Right atrium auricular region (tissue), 2 donors: ENCODE measurements at places on chromosomes 16 and 17.

DNA sequence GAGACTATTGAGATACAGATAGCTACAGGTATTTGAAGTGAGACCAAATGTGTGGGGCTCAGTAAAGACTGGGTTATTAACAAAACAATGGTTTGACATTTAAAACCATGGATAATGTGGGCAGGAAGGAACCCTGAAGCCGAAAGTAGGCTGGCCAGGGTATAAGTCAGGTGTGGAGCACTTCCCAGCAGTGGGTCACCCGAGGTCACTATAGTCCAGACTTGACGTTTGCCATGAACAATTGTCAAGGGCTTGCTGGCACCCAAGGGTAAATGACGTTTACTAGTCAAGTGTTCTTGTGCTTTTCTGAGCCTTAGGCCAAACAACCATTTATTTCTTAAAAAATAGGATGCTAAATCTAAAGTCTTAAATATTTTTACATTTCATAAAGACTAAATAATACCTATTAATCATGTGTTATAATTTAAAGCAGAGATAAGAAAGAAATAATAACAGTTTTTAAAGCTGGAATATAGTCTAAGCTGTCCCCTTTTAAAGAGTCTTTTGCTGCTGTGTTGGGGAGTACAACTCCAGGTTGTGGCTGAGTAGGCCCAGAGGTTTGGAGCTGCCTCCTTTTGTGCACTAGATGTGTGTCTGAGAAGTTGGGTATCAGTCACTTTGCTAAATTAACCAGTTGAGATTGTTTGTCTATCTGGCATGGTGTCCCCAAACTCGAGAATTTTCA is 15.7 kb downstream of the ALDH3A2 start:
- DNase-seq = no peak

- peak; percentile 58 for DNase-seq
Measured at GRCh38 chr17:83055911-83056582, 23.4 kb upstream of the METRNL start.

DNA sequence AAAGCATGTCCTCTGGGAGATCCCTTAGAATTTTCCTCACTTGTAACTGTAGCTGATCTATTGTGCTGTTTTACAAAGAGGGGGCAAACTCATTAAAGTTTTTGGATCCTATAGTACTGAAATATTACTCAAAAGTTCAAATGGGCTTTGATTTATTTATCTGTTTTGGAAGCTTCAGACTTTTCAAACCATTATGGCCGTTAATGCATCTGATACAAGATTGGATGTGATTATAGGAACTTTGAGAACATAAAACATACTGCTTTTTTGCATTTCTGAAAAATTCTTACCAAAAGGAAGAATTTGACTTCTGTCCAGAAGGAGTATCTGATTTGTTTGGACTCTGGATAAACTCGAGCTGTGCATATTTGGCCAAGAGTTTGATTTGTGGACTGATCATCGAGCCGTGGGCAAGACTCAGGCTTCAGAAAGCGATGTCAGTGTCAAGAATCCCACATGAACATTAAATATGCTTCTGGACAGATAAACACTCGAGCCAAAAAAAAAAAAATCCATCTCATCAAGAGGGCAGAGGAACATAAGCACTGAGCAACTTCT is 8.2 kb upstream of the MARCHF10 start:
- no peak for DNase-seq

GRCh38 chr17:76253841-76254240 is 11.3 kb upstream of the UBALD2 start:
- DNase-seq = no peak

DNA sequence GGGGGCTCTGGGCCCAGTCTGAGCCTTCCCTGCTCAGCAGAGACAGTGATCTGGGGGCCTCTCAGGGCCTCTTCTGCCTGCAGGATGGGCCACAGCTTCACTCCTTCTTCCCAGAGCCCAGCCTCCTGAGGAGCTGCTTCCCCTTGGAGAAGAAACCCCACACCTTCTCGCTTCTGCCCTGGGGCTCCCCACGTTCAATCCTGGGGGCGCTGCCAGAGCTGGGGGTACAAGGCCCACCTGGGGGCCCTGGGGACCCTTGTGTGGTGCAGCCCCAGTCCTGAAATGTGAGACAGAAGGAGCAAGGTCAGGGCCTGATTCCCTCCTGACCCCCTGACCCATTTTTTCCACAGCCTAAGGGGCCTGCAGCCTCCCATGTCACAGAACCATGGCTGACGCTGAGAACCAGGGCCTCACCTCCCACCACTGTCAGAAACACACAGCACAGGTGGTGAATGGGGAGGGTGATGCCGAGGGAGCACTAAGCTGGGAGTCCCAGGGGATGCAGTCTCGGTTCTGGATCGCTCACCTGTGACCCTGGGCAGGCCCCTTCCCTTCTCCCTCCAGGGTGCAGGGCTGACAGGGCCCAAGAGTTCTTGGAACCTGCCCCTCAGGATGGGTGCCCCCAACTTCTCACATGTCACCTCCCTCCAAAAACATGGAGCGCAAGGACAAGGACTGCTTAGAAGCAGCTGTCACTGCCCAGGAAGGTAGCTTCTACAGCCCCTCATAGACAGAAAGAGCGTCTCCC is 21.6 kb upstream of the MPO start:
- DNase-seq = no peak

DNA sequence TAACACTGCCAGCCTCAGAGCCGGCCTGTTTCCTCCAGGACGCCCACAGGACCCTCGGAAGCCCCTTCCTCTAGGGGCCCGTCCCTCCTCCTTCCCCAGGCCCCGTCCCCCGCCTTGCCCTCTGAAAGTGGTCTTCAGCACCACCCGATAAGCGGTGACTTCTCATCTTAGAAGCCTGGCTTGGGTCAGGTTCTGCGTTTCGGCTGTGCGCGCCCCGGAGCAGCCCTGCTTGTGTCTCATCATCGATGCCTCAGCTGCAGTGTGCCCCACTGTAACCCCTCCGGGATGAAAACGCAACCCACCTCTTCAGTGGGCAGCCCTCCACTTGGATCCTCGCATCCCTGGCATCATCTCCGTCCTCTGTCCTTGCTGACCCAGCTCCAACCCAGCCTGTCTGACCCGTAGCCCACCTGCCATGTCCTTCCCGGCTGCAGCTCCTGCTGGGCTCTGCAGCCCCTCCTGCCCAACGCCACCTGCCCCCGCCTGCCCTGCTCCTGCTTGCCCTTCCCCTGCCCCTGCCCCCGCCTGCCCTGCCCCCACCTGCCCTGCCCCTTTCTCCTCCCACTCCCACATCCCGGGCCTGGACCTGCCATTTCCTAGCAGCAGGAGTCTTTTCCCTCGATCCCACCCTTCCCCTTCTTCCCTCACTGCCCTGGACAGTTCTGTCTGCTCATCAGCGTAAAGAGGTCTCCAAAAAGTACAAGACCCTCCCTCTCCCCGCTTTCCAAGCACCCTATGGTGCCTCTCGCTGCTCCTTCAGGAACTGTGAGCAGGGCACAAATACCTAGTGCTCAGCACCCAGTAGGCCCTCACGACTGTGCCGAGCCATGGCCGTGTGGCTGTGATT is 112.5 kb upstream of the CHMP6 start:
- no peak for DNase-seq

GRCh38 chr16:10501016-10501607 is 79.3 kb downstream of the EMP2 start:
- no peak for DNase-seq

DNA sequence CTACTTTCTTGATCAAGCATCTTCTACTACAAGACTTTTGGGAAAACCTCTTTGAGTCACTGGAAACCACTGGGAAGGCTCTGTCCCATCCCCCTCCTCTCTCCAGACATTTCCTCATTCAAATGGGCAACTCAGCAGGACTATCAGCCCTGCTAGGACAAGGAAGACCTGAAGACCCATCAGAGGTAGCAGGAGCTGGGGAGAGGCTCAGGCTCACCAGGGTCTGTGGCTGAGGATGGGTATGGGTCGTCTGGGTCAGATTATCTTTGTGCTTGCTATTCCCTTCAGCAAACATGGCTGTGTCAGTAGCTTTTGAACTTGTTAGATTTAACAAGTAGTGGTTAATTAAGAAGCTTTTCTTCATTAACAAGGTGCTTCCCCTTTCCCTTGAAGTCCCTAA is 15.0 kb upstream of the NF1 start:
- no peak for DNase-seq

- DNase-seq = no peak
Measured at GRCh38 chr17:2357237-2357636, 19.9 kb downstream of the SGSM2 start.

- no peak for DNase-seq
Measured at GRCh38 chr17:18327093-18327492, 12.0 kb downstream of the SMCR8 start.

- no peak for DNase-seq
Measured at GRCh38 chr17:80545499-80545826, 825 bp downstream of the RPTOR start.

DNA sequence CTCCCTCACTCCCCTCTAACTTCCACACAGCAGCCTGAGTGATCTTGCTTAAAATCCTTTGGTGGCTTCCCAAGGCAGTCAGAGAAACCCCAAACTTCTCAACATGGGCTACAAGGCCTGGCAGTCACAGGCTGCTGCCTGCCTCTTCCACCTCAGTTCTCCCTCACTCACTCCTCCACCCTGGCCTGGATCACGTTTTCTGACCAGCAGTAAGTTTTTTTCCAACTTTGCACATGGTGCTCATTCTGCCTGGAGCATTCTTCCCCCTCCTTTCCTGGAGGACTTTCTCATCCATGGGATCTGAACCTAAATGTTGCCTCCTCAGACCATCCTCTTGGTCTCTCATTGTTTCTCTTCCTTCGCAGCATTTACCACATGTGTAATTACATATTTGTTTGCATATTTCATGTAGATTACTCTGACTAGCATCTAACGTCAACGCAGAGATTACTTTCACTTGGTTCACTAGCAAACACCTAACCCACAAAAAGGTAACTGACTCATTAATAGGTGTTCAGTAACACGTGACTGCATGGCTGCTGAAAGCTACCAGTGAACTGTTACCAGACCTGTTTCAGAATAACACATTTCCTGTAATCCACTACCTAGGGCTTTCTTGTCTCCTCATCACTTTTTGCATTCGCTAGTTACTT is 17.1 kb downstream of the GNA13 start:
- DNase-seq = no peak

DNA sequence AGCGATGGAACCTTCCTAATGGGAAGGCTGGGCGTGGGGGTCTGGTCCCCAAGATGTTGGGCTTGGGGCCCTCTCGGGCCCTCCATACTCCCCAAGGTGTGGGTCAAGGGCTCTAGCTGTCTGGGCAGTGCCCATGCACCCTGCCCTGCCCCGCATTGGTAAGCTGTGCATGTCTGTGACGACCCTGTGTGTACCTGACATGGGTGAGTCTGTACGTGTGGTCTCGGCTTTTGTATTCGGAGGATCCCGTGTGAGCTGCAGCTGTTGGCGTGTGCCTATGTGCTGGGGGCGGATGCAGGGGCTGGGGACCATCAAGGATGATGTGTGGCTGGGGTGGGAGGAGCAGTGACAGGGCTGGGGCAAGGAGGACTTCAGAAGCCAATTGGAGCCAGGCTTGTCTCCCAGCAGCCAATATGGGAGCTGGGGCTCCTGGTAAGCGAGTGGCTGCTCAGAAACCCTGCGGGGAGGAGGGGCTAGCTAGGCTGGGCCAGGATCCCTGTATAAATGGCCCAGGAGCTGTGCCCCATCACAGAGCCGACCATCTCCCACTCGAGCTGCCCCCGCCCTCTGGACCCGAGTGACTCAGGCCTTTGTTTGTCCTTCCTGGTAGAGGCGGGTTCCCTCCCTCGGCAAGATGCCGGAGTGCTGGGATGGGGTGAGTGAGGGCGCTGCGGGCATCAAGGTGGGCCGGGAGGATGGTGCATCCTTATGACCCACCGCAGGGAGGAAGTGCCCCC is at the start of gene NDRG4:
Gene NDRG4, plus strand, starts transcription at position 529 of the 737 bp plus-strand sequence. Its CDS starts 106 bp downstream, at position 635.
- no peak for DNase-seq

DNA sequence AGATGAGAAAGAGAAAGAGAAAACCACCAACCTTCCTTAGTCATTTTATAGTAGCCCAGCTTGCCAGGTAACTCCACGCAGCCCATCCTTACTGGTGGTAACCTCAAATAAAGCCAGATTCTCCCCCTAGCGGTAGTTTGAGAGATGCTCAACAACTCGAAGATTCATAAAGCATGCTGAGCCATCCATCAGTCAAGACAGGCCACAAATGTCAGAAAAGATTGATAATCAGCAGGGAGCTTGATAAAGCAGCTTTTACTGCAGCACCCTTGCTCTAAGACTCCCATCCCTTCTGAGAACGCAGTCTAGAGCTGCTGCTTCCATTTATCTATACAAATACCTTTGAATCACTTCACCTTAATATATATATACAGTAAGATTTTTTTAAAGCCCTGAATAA is 451.5 kb upstream of the HSBP1 start:
- no peak for DNase-seq

GRCh38 chr17:14245629-14246028 is 9.0 kb upstream of the CDRT15 start:
- no peak for DNase-seq

DNA sequence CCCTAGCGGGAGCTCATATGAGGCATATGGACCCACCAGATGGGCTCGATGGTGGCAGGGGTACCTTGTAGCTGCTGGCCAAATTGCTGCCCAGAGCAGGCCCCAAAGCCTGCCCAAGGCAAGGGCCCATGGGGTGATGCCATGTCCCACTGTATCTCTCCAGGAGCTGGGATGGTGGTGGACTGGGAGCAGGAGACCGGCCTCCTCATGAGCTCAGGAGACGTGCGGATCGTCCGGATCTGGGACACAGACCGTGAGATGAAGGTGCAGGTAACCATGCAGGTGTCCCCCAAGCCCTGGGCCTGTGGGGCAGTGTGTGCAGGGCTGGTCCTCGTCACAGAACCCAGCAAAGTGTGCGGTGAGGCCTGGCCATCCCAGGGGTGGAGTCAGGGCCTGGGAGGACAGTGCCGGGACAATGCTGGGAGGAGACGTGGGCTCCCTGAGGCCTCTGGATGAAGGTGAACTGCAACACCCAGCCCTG is 34.1 kb upstream of the CHMP6 start:
- no peak for DNase-seq

DNA sequence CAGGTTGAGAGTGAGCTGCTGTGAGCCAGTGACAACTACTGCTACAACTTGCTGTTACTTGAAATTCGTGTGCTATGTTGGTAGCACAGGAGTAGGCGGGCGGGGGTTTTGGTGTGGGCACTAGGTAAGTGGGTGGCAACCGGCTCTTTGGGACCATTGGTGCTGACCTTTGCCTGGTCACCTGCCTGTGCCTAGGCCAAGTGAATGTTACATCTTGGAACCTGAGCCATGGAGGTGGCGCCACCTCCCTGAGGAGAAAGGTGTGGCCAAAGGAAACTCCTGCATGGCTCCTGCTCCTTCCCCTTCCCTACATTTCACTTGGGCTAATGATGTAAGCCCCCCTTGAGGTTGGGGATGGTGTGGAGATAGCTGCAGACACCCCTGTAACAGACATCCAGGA is 25.4 kb upstream of the ARHGAP23 start:
- no peak for DNase-seq

DNA sequence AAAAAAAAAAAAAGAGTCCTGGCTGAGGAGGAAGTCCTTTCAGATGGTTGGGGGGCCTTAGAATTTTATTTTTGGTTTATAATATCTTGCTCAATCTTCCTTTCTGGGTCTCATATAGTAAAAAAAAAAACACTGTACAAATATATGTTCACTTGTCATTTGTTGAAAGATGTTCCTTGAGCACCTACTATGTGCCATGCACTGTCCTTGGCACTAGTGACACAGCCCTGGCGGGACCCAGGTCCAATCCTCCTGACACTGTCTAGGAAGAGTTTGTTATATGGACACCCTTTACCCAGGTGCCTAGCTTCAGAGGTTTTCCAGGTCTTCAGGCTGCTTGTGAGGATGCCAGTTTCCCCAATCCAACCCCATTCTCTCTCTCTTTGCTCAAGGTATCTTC is 2.0 kb downstream of the CHST4 start:
- no peak for DNase-seq

- no peak for DNase-seq
Measured at GRCh38 chr17:12859520-12859919, 70.2 kb downstream of the ARHGAP44 start.
